Ovary (tissue), 10 donors: ENCODE measurements at places on chromosomes 3 and 15. TPM values are rescaled to one million over a fixed set of nuclear protein-coding genes. Genes with fewer than 3 reads are reported as not detected.

The SKOR1 gene
- 0.96 TPM for total RNA-seq

The ALDH1L1 gene
- total RNA-seq = 85.5 TPM

DNA sequence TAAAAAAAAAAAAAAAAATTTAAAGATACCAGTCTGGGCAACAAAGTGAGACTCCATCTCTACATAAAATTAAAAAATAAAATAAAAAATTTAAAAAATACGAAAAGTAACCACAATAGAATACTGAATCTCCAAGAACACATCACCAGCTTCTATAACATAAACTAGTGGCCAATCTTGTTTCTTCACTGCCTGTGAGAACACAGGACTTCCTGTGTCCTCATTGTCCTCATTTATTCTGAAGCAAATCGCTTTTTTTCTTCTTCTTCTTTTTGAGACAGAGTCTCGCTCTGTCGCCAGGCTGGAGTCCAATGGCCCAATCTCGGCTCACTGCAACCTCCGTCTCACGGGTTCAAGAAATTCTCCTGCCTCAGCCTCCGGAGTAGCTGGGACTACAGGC lies 28.6 kb upstream of the RAB7A start:
- no peak for DNase-seq

DNA sequence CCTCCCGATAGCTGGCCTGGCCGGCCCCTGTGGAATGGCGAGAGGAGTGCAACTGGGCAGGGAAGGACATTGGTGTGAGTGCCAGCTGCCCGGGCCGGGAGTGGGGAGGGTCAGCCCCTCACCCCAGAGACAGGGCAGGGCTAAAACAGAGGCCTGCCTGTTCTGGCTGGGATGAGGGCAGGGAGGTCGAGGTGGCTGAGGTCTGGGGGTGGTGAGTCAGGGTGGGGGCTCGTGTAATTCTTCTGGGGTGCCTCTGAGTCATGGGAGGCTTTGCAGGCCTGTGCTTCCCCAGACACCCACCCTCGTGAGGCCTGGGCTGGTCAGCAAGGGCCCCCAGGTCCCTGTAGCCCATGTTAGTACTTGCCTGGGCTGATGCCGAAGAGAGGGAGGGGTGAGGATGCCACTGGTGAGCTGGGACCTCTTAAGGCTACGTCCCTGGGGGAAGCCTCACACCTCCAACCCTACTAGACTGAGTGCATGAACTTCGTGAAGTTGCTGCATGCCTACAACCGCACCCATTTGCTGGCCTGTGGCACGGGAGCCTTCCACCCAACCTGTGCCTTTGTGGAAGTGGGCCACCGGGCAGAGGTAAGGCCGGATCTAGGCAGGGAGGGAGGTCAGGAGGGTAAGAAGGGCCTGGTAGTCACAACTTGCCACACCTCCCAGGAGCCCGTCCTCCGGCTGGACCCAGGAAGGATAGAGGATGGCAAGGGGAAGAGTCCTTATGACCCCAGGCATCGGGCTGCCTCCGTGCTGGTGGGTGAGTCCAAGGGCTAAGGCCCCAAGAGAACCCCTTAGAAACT lies 1.7 kb downstream of the SEMA3B start:
- peak; percentile 30 for DNase-seq

GRCh38 chr3:149670742-149671492 lies 13.1 kb upstream of the WWTR1 start:
- DNase-seq = no peak
